ENCODE measurements at places on chromosomes 12 and 14.

GRCh38 chr12:113470871-113471618, 626 bp downstream of the LHX5 start:
- DNase-seq = no peak

DNA sequence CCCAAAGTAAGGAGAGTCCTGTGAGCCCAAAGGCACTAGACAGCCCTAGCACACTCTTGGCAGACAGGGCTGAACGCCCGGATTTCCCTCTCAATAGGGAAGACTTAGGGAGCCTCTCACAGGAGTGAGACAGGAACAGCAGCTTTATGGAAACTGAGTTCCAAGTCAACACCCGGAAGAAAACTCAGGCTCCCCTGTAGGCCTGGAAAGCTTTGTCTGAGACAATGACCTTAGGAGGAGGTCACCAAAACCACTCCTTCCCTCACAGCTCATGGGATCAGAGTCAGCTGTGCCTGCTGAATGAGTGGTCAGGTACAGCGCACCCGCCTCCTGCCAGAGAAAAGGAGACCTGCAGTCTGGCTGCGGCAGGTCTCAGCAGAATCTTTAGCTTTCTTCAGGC, 229.5 kb downstream of the CACNA1C start:
- no peak for DNase-seq

DNA sequence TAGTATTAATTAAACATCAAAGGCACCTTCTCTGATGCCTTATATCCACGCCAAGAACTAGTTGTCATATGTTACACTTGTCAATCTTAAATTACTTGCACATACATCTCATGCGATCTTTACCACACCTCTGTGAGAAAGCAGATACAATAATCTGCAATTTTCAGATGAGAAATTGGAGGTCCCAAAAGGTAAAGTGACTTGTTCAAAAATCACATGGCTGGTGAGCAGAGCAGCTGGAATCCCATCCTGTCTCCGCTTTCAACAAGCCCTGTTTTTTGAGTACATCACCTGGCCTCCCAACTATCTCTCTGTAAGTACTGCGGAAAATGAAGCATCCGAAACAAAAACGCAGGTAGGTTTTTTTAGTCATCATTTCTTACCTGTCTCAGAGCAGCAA, 203.4 kb upstream of the FOXN3 start:
- DNase-seq = no peak

DNA sequence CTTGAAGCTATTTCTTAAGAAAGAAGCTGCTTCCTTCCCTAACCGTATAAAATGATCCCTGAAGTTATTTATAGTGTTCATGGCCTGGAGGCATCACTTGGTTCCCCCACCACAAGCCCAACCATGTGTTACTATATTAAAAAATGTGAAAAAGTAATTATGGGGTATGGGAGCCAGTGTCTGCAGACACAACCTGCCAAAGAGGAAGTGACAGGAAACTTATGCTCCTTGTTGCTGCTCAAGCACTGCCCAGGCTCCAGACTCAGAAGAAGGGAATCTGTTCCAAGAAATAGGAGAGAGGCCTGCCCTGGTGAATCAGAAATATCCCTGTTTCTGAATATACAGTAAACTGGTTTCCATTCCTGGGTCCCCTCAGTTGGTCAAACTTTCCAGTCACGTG, 217.2 kb upstream of the BMP4 start:
- peak; percentile 28 for DNase-seq

- DNase-seq = no peak
Observed at GRCh38 chr12:49537231-49537751, 1.5 kb upstream of the KCNH3 start.

DNA sequence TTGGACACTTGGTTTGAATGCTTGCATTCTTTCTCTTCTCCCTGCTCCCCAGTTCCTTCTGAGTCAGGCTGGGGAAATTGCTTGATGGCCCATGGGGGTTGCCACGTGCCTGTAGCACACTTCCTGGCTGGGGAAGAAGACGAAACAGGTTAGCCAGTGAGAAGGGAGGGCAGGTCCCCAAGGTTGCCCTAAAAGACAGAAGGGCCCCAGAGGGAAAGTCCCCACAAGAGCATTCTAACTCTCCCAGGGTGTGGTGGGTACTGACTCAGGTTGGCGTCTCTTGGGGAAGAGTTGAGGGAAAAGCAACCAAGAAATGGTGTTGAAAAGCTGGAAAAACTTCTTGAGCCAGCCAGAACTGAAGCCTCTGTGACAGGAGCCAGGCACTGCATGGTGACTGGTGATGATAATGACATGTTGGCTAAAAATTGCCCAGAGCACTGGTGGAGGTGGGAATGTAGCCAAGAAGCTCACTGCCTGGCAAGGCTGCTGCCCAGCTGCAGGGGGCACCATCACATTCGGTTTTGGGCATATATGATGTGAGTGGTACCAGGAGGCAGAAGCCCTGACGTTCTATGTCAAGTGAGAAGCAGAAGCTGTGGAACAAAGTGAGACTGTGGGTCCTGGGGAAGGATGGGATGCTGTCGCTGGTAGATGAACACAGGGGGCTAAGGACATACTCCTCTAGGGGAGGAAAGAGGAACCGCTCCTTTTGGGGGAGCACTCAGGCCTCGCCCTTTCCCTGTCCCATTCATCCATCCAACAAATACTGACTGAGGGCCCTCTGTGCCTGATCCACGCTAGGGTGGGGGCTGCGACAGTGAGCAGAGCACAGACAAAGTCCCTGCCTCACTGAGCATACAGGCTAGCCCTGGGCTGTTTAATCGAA, 8.1 kb upstream of the RABGGTA start:
- DNase-seq = peak; percentile 20

GRCh38 chr14:101019990-101020710, 116.6 kb upstream of the RTL1 start:
- DNase-seq = no peak

GRCh38 chr14:103861413-103862392, 14.3 kb upstream of the PPP1R13B start:
- no peak for DNase-seq

GRCh38 chr14:71591231-71591630, 341.0 kb upstream of the RGS6 start:
- no peak for DNase-seq

GRCh38 chr12:133129368-133130037, 571 bp downstream of the ZNF891 start:
- DNase-seq = peak; percentile 4

GRCh38 chr12:3882896-3883564, 9.8 kb upstream of the PARP11 start:
- DNase-seq = peak; percentile 9

DNA sequence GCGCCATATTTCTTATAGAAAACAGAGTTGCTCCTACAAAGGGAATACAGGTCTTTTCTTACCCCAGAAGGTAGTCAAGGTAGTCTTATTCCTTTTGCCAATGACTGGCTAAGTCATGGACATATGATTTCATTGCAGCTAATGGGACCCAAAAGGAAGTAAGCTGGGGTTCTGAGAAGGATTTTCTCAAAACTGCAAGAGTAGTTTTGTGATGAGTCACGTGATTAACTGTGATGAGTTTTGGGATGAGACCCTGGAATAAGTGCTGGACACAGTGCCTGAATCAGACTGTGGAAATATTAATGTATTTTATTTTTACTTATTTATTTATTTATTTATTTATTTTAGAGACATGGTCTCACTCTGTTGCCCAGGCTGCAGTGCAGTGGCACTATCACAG, 13.4 kb upstream of the NIN start:
- DNase-seq = no peak

DNA sequence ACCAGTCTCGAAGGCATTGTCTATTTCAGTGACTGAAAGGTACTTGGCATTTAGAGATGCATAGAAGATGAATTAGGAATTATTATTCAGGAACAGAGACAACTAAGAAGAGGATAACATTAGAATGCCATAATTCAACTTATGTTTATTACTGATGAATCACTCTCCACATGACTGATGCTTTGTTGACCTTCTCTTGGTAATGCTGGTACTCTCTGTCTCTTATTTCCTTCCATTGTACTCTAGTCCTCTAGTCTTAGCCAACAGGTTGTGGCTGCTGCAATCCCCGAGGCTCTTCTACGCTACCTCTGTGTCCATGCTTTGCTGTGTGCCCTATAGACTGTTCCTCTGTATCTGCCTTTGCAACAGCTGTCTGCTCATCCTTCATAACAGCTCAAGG, 652.9 kb downstream of the NRXN3 start:
- no peak for DNase-seq

GRCh38 chr14:100623961-100624360, 36.7 kb upstream of the BEGAIN start:
- no peak for DNase-seq

DNA sequence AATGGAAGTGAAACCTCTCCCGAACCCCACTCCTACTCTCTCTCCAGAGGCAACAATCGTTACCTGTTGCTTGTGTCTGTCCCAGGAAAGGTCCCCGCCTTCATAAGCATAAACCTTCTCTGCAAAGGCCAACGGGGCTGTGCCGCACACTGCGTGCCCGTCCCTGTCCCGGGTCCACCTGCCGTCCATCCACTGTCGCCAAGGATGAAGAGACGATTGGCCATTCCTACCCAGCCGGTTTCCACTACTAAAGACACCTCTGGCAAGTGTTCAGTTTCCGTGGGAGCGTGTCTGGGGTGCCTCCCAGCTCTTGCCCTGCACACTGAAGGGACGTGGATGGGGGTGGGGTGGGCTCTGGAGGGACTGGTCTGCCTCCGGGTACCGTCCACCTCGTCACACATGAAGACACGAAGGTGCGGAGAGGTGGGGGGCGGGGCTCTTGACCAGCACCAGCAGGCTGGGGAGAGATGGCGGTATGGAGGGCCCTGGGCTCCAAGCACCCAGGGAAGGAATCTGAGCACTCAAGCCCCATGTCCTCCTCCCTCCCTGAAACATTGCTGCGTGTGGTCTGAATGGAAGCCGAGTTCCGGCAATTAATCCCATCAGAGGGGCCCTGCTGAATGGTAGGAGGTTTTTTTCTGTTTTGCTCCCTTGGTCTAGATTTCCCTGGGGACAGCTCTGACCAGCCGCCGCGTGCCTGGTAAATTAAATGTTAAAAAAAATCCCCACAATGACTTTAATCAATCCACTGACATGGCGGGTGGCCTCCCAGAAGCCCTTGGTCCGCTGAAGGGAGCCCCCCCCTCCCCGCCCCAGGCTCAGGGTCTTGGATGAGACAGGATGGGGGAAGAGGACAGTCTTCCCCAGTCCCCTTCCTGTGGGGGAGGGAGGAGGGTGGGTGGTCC, 4.1 kb upstream of the KIF26A start:
- no peak for DNase-seq

DNA sequence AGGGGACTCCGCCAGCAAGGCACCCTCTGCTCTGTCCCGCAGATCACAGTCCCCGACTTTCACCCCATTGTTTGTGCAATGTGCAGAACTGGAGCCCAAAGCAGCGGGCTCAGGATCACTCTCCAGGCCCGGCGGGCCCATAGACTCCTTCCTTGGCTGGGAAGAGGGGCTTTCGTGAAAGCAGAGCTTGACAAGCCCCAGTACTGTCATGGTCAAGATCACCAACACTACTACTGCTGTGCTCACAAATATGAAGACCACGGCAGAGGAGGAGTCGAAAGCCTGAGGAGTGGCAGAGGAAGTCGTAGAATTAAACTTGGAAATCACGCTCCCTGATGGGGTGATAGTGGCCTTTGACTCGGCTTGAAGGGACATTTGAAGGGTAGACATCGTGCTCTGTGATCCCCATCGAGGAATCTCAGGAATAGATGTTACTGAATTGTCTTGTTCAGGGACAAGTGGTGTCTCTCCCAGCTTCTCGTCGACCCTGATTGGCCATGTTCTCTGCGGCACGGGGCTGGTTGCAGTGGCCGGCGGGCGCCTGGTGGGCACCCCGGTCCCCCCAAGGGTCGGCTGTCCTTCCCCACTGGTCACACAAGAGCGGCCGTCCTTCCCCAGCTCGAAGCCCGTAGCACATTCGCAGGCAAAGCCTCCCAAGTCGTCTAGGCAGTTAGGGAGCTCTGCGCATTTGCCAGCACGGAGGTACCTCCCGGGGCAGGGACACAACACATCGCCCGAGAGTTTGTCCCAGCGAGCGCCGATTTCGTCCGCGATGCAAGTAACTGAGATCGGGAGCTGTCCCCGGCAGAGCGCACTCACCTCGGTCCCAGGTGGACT, 1.1 kb downstream of the CLEC14A start:
- DNase-seq = no peak

- DNase-seq = no peak
Observed at GRCh38 chr12:91072931-91073330, 15.1 kb upstream of the KERA start.

GRCh38 chr14:54572316-54572715, 5.4 kb downstream of the SAMD4A start:
- no peak for DNase-seq

DNA sequence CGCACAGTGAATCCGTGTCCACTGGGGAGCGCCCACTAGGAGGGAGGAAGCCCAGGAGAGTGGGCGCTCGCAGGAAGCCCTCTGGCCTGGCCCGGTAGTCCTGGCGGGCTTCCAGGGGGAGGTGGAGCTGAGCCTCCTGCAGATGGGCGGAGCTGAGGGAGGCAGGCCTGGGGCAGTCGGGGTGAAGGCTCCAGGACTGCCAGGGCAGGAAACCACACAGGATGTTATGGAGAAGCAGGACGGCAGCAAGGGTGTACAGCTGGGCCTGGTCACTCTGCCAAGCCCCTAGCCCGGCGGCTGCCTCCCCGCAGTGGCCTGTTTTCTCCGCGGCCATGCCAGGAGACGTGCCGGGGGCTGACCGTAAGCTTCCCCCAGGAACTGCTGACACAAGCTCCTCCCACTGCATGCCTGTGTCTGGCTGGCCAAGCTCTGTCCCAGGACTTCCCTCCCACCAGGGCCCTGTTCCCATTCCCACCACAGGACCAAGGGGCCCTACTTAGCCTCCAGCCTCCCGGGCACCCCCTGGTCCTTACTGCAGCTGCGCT, 143.4 kb upstream of the C14orf180 start:
- peak; percentile 24 for DNase-seq

GRCh38 chr12:2691345-2692071, 103.3 kb upstream of the FKBP4 start:
- DNase-seq = no peak

- DNase-seq = peak; percentile 86
Observed at GRCh38 chr12:38905480-38906351, at the start of gene CPNE8. Gene CPNE8 (minus strand): TSS chr12:38905591. CDS start chr12:38905534, 57 bp downstream.

DNA sequence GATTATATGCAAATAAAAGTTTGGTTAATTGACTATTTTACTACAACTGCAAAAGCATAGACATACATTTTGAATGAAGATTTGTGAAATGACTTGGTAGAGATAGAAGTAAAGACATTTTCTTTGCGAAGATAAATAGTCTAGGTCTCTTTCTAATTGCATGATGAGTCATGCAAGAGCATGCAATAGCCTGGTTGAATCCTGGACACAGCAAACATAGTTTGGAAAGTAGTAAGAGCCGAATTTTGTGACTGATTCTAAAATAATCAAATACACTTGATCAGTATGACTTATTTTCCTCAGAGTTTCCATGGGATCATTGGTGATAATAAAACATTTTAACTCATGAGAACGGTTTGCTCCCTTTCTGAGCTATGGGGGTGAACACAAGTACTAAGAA, 27.7 kb upstream of the CAND1 start:
- peak; percentile 9 for DNase-seq

- no peak for DNase-seq
Observed at GRCh38 chr14:64682843-64683242, 21.4 kb upstream of the PLEKHG3 start.

DNA sequence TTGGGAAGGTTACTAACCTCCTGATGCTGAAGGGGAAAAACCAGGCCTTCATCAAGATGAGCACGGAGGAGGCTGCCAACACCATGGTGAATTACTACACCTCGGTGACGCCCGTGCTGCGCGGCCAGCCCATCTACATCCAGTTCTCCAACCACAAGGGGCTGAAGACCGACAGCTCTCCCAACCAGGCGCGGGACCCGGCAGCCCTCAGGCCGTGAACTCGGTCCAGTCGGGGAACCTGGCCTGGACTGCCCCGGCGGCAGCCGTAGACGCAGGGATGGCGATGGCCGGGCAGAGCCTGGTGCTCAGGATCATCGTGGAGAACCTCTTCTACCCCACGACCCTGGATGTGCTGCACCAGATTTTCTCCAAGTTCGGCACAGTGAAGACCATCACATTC, 133.0 kb upstream of the FUT8 start:
- no peak for DNase-seq
